ENCODE measurements at places on chromosomes 7 and 10. TPM values are rescaled to one million over a fixed set of nuclear protein-coding genes. Genes with fewer than 3 reads are reported as not detected.

GRCh38 chr7:81811956-81812865 is 42.4 kb upstream of the HGF start:
- DNase-seq = no peak

DNA sequence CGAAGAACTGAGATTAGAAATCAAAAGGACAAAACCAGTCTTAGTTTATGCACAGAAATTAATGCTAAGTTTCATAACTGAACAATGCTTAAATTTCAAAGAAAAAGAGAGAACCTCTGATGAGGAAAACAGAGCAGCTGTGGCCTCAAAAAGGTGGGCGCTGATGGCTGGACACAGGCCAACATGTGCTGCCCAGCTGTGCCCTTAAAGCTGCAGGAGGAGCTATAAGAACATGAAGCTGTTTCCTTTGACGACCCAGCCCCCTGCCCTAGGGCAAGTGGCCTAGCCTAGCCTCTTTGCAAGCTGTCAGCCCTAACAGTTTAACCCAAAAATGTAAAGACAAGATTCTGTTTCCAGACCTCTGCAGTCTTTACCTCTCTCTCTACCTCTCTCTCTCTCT is 107.7 kb downstream of the GRID1 start:
- no peak for DNase-seq

The CRYGN gene
- not detected for total RNA-seq

The FAM237B gene
- total RNA-seq = not detected

Measured in activated naive CD4-positive, alpha-beta T cell treated with anti-CD3 and anti-CD28 coated beads for 36 hours (primary cell).